ENCODE measurements at places on chromosomes 7 and 10.

DNA sequence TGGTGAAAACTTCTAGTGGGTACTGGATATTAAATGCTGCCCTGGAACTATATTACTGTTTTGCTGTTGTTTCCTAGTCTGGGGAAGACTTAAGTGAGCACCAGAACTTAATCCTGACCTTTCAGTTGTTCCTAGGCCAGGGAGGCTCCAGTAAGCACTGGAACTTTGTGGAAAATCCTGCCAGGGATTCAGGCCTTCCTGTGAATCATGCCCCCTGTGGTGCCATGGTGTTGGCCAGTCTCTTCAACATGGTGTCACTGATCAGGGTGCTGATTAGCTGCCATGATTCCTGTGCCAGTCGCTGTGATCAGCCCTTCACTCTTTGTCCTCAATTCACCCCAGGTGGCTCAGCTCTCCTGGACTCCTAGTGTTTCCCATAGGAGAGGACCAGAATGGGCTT is 8.5 kb upstream of the AOAH start:
- DNase-seq, result no peak

DNA sequence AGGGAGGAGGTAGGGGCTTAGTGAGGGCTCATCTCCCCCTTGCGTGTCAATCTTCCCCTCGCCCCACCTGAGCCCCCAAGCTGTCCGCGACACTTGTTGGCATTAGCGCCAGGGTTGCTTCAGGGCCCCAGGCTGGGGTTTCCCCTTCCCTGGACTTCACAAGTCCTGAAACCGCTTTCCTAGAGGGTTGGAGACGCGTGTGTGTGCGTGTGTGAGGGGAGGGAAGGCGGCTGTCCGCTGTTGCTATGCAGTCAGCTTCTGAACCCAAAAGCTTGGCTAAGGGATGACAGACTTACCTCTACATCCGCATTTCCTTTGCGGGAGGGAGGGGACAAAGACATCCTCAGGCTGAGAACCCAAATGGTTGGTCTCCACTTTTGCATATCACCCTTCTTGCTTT is 803 bp downstream of the GOLGA7B start:
- DNase-seq, result no peak

- DNase-seq, result no peak
Measured at GRCh38 chr10:110996256-110996655, 76.9 kb downstream of the SHOC2 start.

- no peak for DNase-seq
Measured at GRCh38 chr7:107836237-107837144, 33.5 kb upstream of the SLC26A3 start.

- no peak for DNase-seq
Measured at GRCh38 chr7:98329791-98330373, 48.4 kb downstream of the BRI3 start.

- DNase-seq, result no peak
Measured at GRCh38 chr10:22427101-22427500, 81.8 kb downstream of the SPAG6 start.

GRCh38 chr10:130904676-130905075 is 406.8 kb downstream of the TCERG1L start:
- no peak for DNase-seq

GRCh38 chr10:119973281-119973680 is 80.8 kb downstream of the SEC23IP start:
- no peak for DNase-seq

GRCh38 chr10:96324447-96324846 is 20.2 kb downstream of the DNTT start:
- DNase-seq, result no peak

GRCh38 chr7:25216837-25217236 is 11.4 kb downstream of the NPVF start:
- peak; percentile 28 for DNase-seq

DNA sequence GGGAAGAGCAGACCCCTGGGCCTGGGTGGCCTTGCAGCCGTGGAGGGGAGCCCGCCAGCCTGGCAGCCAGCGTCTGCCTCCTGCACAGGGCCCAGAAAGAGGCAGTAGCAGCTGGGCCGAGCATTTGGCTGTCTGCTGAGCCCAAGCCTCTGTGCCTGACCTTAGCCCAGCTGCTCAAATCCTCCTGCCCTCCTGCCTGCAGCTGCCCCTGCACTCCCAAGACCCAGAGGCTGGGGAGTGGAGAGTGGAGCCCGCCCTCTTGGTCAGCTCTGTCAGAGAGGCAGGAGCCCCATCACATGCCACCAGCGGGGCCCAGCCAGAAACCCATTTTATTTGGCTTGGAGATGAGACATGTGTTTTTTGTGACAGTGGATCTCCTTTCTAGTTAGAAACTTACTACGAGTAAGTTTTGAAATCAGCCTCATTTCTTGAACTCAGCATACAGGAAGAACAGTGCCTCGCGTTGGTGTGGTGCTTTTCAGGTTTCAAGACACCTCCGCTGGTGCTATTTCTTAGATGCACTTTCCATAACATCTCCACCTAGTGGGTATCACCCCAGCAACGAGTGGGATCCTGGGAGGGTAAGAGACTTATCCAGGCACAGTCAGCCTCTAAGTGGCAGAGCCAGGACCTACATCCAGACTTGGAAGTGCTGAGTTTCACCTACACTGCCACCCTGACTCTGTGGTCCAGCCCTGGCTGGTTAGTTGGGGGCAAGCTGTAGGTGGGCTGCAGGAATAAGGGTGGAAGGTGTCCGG is 477.1 kb downstream of the RPS24 start:
- DNase-seq, result no peak

DNA sequence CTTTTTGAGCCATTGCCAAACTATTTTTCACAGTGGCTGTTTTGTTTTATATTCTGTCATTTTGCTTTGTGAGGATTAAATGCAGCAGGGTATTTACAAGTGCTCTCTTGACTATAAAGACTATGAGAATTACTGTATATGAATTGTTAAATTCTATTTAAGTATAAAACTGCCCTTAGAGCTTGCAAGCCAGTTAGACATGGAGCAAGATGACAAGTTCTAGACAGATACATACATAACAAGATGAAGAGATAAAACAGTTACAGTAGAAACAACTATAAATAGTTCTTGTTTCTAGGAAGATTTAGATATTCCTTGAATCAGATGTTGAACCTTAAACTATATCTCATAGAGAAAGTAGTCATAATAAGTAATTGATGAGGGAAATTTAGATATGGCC is 60.6 kb downstream of the DNAH11 start:
- no peak for DNase-seq

DNA sequence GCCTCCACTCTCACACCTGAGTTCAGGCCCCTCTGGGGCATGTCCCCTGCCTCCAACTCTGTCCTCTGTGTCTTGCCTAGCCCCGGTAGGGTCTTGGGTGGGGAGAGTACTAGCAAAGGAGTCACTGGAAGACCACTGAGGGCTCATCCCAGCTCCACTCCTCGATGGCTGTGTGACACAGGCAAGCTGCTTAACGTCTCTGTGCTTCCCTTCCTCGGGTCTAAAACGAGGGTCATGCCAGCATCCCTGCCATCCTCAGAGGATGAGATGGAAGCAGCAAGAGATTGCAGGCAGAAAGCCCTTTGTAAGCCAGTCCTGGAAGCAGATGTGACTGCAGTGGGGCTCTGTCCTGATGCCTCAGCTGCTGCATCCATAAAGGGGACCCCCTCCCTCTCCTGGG is 15.2 kb upstream of the C10orf105 start:
- DNase-seq, result no peak

DNA sequence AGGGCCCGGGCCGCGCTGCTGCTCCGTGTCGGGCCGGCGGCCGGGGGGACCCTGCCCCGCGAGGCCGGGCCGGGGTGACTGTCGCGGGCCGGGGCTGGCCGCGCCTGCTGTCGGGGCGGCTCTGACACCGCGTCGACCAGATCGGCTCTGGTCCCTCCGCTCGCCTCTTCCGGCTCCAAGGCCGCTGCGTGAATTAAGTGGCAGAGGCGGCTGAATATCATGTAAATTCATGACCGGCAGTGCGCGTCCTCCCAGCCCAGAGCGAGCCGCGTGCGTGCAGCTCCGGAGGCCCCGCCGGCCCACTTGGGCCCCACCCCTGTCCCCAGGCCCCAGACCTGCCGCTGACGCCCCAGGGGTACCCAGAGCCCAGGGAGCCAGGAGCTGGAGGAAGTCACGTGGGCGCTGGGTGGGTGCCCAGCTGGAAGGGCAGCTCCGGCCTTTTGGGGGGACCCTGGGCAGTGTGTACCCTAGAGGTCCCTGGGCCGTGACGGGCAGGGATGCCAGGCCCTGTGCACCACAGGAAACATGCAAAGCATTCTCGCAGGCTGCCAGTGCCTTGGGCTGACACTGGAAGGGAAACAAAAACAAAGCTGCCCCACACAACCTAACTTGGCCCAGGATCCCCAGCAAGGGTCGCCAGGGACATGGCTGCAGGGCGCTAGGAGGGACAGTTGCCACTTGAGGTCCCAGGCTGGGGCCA is 584.0 kb upstream of the MKI67 start:
- no peak for DNase-seq

- DNase-seq, result no peak
Measured at GRCh38 chr10:122911889-122912484, 1.6 kb downstream of the FAM24A start.

- DNase-seq, result peak; percentile 72
Measured at GRCh38 chr10:16832351-16833080, 15.3 kb upstream of the RSU1 start.

- no peak for DNase-seq
Measured at GRCh38 chr10:97718659-97719142, 5.2 kb downstream of the MARVELD1 start.

DNA sequence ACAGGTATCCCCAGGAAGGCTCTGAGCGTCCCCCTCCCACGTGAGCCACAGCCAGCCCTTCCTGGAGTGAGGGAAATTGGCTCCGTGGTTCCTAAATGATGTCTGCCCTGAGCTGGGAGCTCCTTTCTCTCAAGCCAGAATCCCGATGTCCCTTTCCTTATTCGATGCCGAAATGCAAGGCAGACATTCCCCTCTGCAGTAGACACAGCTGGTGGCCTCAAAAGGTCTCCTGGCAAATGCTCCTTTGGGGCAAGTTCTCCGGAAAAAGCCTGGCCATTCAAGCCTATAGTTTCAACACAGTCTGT is 98.9 kb downstream of the HIP1 start:
- DNase-seq, result no peak

DNA sequence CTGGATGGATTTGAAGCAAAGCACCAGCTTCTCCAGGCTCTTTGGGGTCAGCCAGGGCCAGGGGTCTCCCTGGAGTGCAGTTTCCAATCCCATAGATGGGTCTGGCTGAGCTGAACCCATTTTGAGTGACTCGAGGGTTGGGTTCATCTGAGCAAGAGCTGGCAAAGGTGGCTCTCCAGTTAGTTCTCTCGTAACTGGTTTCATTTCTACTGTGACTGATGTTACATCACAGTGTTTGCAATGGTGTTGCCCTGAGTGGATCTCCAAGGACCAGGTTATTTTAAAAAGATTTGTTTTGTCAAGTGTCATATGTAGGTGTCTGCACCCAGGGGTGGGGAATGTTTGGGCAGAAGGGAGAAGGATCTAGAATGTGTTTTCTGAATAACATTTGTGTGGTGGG is 14.2 kb downstream of the LEP start:
- no peak for DNase-seq

GRCh38 chr10:17963431-17963830 is 11.7 kb downstream of the SLC39A12 start:
- DNase-seq, result no peak

GRCh38 chr10:80278480-80278879 is 11.0 kb downstream of the MAT1A start:
- no peak for DNase-seq

- DNase-seq, result no peak
Measured at GRCh38 chr10:59872892-59873463, 33.4 kb downstream of the CCDC6 start.

DNA sequence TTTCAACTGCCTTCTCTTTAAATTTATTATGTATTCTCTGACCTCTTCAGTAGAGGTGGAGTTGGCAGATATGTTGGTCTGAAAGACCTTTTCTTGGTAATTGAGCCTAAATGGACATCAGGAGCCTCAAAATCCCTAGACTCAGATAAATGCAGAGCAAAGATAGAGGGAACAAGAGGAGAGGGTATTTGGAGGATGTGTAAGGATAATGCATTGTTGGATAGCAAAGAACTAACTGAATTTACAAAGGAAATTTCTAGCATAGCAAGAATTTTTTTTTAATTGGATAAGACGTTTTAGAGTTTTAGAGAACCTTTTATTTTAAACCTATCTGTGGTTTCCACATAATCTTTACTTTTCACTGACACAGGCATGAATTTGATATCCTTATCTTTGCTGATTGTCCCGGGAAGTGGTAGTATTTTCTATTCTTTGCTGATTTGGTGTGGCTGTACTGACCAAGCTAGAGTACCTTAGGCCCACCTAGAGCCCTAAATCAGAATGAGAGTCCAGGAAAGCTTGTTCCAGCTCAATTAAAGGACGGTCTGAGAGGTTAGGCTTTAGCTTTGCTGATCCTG is 91.3 kb downstream of the NRF1 start:
- DNase-seq, result no peak

- DNase-seq, result no peak
Measured at GRCh38 chr10:3347413-3348182, 175.0 kb upstream of the PITRM1 start.

DNA sequence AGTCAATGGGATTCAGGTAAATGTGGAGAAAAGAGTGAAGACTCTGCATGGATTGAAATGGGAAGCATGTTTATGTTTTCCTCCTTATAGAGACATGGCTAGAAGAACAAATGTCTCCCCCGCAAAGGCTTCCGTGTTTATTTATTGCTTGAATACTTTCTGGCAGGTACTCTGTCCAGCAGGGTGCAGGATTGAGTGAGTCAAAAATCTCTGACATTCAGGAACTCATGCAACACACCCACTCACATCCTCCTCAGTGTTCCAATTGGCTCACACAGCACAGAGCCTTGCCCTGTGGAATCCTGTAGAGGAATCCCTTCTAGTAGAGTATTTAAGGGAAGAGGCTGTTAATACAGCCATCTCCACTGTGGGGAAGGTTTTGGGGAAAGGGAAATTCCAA is 290.3 kb upstream of the VWC2 start:
- no peak for DNase-seq

GRCh38 chr7:140005341-140005740 is 57.4 kb downstream of the PARP12 start:
- no peak for DNase-seq
